ENCODE measurements at places on chromosomes 2 and 18.

- DNase-seq: no peak
Measured at GRCh38 chr2:214034417-214034816, 376.4 kb upstream of the VWC2L start.

- no peak for DNase-seq
Measured at GRCh38 chr18:24534737-24535136, 74.3 kb downstream of the HRH4 start.

DNA sequence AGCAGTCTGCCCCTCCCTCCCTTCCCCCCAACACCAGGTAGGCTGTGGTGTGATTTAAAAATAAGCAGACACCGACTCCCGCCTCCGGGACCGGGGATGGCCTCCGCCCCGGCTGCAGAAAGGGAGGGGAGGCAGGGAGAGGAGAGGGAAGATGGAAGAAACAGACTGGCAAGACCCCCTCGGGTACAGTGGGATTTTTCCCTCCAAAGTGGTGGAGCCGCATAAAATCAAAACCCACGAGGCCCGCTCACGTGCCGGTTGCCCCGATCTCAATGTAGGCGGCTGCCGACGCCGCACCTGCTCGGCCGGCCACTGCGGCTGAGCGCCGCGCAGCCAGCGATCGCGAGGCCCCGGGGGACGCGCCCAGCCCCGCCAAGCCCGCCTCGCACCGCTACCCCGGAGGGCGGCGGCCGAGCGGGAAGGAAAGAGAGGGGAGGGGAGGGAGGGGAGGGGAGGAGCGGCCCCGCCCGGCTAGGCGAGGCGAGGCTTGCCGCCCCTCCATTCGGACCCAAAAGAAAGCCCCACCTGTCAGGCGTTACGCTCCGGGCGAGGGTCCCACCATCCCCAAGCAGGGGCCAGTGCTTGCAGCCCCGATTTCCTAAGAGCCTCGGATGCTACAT, 811 bp downstream of the ADD2 start:
- no peak for DNase-seq

DNA sequence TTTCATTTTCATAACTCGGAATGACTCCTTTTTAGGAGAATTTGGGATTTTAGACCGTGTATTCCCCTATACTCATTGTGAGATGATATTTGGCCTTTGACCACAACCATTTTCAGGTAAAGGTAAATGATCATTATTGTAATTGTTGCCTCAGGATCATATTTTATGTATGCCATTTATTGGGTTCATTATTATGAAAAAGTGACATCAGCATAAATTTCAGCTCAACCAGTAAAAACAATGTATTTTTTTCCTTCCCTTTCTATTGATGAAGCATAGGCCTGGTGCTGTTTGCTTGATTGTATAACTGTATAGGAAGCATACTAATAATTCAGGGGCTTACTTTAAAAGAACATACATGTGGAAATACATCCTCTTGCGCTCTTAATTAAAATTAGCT, 832.9 kb upstream of the FANCL start:
- no peak for DNase-seq

GRCh38 chr2:181457741-181458425, 697 bp downstream of the ITGA4 start:
- DNase-seq: peak; percentile 45

DNA sequence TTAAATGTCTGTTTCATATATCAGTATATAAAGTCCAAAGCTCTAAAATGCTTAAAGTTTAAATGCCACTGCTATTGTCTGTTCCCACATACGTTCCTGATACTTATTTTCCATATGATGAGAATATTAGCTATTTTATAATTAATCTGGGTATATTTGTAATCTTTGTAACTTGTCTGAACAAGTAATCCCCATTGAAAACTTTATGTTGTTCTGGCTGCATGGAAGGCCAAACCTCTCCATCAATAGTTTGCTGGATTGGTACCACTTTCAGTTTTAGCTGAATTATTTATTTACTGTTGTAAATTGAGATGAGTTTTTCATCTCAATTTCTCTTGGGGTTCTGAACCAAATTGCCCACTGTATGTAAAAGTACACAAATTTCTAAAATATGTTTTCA, 1.5 kb downstream of the MBD5 start:
- no peak for DNase-seq

GRCh38 chr2:12970861-12971260, 254.1 kb downstream of the TRIB2 start:
- DNase-seq: no peak

DNA sequence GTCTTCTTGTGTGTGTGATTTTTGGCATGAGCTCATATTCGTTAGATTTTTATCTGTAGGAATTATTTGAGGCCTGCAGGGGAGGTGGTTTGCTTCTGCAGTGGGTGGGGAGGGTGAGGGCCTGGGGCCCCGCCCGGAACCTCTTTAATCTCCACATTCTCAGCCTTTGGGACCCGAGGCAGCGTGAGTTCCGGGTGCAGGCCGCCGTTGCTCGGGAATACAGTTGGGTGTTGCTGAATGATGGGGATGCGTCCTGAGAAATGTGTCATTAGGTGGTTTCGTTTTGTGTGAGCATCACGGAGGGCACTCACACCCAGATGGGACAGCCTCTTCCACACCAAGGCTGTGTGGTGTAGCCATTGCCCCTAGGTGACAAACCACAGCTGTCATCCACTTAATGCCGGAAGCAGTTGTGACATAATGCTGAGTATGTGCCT, 13.7 kb upstream of the GAL3ST2 start:
- DNase-seq: no peak
